ENCODE measurements at places on chromosomes 16 and 17.

DNA sequence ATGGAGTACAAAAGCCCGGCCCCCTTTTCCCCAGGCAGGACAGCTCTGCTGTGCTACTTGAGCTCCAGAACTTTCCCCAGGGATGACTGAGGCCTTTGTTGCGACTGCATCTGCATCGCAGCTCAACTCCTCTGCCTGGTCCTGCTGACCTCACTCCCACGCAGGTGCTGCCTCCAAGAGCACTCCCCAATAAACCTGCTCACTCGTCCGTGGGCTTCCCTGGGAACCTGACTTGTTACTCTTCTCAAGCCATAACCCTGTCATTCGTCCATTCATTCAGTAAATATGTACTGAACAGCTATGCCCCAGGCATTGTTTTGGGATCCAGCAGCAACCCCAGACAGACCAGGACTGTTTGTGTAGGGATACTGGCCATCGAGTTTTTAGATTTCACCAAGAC is 11.6 kb upstream of the RMI2 start:
- no peak for DNase-seq

GRCh38 chr16:61820398-61820797 is 215.8 kb downstream of the CDH8 start:
- DNase-seq = peak; percentile 44

GRCh38 chr16:9542165-9542755 is 450.8 kb downstream of the HAPSTR1 start:
- DNase-seq = no peak

DNA sequence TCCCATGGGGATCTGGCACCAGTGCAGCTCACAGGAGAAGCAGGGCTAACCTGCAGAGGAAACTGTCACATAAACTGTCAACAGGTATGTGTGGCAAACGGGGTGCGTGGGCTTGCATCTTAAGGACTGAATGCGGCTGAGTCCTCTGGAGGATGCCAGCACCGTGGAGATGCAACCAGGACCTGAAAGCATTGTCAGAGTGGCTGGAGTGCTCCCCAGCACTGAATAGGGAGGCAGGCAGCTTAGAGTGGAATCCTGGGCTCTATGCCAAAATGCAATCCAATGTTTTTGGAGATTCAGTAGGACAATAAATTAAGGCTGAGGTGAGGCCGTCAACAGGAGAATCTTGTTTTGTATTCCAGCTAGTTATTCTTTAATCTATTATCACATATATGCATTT is 21.3 kb upstream of the SALL1 start:
- DNase-seq = no peak
